ENCODE measurements at places on chromosomes 7 and 10.

- DNase-seq = no peak
Observed at GRCh38 chr10:34813626-34814222, 1.4 kb downstream of the PARD3 start.

GRCh38 chr7:114567416-114567815 lies 152.8 kb downstream of the FOXP2 start:
- DNase-seq = no peak

DNA sequence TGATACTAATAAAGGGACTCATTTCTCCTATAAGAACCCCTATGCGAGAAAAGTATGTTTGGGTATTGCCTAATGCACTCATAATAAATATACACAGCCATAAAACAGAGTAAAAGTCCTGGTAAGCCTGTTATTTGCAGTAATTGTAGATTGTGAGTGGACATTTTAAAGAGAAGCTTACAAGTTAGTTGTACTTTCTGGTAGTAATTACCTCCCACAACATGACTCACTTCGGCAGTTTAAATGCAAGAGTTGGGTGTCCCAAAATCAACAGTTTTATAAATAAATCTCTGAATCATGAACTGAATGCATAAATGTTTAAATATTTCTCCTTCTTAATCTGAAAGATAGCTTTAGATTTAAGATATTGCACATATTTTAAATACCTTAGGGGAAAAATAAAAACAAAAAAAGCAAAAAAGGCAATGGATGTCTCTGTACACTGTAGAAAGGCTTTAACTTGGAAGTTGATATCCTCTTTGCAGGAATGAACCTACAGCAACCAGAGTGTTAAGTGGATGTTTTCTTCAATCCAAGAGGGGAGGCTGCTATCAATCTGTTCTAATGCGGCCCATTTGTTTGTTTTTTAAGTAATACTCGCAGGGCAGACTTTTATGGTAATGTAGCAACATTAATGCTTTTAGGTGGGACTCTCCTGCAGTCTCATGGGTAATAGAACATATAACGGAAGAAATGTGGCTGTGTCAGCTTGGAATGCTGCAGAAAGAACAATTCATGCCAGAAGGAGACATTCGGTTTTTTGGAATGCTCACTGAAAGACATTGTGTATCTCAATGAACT lies 57.3 kb upstream of the ZEB1 start:
- no peak for DNase-seq

GRCh38 chr10:70652761-70653657 lies 19.3 kb upstream of the ADAMTS14 start:
- DNase-seq = no peak

GRCh38 chr7:66323114-66323796 lies 118.1 kb downstream of the TPST1 start:
- DNase-seq = no peak

- DNase-seq = no peak
Observed at GRCh38 chr10:13351340-13351915, 3.3 kb upstream of the SEPHS1 start.

DNA sequence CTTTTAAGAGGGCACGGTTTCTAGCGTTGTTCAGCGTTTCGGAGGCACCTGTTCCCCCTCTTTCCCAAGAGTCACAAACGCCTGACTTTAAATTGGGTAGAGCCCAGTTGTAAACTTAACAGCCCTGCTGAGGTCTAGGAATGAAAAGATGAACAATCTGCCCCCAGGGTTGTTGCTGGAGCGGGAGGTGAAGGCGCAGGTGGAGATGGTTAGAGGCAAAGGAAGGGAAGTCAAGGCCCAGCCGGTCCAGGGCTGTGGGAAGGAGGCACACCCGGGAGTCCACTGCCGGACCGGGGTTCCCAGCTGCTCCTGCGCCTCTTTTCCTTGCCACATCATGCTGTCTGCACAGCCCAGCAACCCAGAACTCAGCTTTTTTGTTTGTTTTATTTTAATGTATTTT lies 770 bp downstream of the PRXL2A start:
- DNase-seq = no peak

GRCh38 chr7:7519056-7519455 lies 16.6 kb downstream of the COL28A1 start:
- no peak for DNase-seq

DNA sequence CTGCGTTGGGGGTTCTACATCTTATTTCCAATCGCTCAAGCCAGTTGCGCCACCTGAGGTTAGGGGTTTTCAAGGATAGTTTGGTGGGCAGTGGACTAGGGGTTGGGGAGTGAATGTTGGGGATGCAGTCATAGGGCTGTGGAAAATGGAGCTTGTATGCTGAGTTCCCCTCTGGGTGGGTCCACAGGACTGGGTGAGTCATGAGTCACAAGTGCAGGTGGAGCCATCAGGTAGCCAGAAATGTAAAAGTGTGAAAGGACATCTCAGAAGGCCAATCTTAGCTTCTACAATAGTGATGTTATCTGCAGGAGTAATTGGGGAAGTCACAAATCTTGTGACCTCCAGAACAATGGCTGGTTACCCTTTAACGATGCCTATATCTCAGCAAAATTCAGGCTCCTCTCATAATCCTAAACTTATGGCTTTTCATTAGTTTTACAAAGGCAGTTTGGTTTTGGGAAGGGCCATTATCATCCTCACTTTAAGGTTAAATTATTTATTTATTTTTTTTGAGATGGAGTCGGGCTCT lies 18.0 kb upstream of the MKRN1 start:
- no peak for DNase-seq

DNA sequence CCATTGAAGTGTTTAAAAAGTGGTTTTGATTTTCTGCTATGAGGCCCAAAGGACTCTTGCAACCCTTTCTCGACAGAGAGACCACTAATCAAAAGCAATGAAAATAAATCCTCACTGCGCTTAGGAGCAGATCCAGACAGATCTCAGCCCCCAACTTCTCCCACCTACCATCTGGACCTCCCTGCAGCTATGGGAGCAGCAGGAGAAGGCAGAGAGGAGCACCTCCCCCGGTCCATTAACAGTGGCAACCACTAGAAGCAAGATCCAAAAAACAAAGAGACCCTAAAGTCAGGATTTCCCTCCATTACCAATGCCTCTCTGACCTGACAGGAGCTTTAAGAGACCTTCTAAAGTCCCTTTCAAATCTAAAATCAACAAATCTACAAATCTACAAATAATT lies 99.0 kb upstream of the LSM8 start:
- no peak for DNase-seq

GRCh38 chr7:135716677-135717238 lies 11.2 kb downstream of the SLC13A4 start:
- no peak for DNase-seq

DNA sequence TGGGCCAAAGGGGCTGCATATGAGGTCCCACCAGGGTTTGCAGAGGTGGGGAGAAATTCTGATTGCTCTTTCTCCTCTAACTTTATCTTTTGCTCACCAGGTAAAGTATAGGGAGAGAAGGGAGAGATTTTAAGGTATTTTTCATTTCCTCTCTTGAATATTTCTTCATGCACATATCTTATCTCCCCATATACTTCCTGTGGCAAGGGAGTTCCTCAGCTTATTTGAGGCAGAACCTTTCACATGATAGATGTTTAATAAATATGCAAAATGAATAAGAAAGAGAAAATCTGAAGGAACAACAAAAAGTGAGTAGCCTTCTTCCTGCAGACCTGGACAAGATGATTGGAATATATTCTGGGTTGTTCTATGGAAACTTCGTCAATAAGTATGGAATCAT lies 67.4 kb upstream of the PDCD4 start:
- no peak for DNase-seq

GRCh38 chr7:38839851-38840250 lies 69.1 kb downstream of the VPS41 start:
- no peak for DNase-seq

- DNase-seq = no peak
Observed at GRCh38 chr10:11714750-11715365, 27.3 kb upstream of the ECHDC3 start.

- DNase-seq = no peak
Observed at GRCh38 chr10:18254086-18254485, 113.9 kb downstream of the CACNB2 start.

DNA sequence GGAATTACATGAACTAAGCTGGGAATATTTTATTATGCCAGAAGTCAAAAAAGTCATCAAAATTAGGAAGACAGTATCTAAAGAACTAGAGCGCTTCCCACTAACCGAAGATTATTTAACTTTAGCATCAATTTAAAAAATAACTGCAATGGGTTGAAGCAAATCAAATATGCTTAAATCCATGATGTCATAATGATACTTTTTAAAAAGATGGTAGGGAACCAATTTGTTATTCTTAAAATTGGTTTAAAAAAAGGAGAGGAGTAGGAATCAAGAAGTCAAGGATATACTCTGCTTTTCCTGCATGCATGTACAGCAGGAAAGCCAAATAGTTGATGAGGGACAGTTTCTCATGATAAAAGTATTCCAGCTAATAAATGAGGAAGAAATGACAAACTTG lies 3.2 kb upstream of the ASAH2 start:
- no peak for DNase-seq

GRCh38 chr7:138137423-138138171 lies 61.3 kb downstream of the AKR1D1 start:
- DNase-seq = no peak

DNA sequence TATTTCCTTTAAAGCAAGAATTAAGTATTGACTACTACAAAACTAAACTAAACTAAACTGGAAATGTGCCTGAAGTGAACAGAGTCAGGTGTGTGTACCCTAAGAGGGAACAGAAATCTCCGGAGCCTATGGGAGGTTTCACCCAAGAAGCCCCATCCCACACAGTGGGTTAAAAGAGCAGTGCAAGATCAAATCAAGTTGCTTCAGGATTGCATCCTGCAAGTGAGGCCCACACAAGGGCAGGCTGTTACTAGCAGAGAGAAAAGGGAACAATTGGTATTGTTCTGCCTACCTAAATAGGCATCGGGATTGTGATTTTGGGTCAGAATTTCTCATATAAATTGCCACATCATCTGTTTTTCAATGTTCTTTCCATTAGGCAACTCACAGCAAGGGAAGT lies 113.3 kb upstream of the CDC14C start:
- DNase-seq = no peak

DNA sequence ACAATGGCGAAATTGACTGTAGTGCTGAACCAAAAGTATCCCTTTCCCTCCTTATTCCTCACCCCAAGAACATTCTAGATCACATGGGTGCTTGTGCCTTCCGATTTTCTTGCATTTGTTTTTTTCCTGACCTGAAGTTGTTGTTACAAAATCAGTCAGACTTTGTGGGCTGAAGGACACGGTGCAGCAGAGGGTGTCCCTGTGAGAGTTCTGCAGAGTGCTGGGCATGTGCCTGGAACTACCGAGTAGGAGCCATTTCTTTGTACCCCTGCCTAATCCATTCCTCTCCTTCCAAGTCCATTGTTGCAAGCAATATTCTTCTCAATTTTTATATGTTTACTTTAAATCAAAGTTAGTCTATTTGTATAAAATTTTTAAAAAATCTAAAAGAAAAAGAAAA lies 35.3 kb upstream of the GJD4 start:
- DNase-seq = no peak

DNA sequence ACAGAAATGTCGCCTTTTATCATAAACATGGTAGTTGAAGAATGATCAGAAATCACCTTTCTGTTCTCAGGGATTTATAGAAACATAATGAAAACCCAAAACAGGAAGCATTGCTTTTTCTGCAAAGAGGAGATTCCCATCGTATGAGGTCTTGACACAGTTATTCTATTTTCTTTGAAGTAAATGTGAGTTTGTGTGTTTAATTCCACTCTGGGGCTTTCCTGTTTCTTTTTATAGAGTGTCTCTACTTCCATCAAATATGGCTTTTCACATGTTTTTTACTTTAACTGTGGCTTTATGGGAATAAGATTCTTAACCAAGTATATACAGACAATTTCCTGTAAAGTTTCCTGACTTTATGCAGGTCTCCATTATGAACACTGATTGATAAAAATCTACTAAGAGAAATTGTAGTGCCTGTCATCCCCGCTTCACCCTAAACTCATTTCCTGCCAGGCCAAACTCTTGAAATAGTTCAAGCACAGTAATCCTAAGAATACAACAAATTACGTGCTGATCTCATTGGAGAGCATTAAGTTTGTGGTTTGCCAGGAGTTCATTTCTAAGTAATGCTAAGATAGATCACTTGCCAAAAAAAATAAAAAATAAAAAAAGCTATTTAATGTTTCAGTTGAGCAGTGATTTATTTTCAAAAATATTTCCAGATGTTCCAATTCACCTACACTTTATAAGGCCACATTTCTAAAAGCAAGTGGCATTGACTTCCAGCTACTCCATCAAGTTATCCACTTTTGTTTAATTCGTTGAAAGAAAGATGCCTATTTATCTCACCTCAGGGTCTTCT lies 52.2 kb upstream of the SEC61G start:
- no peak for DNase-seq

GRCh38 chr10:116716381-116716780 lies 26.0 kb downstream of the HSPA12A start:
- DNase-seq = no peak

DNA sequence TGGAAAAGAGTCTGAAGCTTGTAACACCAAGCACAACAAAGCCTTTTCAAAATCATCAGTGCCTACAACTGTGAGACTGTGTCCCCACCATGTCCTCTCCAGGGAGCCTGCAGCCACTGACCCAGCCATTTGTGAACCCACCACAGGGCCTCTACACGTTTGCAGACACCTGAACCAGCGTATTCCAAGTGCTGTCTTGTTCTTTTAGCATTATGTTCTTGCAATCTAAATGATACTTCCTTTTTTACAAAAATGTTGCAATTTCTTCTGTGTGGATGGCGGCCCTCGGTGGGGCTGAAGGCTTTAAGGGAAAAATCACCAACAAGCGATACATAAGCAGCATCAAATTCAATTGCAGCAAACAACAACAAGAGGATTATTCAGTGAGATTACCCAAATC lies 403.2 kb upstream of the MGMT start:
- no peak for DNase-seq

- DNase-seq = no peak
Observed at GRCh38 chr10:13115832-13116803, 16.2 kb downstream of the OPTN start.

DNA sequence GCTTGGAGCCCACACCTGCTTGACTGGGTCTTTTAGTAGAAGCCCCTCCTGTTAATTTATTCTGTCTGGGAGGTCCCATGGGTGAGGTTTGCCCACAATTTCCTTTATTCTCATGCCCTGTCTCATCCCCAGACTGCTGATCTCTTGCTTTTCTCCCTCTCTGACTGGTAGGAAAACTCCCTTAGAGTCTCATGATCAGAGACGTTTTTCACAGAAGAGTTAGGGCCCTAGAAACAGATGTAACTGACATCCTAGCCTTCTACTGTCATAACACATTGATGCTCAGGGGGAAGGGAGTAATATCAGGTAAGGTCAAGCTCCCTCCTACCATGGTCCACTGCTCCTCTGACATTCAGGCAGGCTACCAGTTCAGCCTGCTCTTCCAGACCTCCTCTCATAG lies 43.7 kb upstream of the WASL start:
- DNase-seq = no peak

- DNase-seq = no peak
Observed at GRCh38 chr10:62696798-62697197, 107.7 kb upstream of the ADO start.

- no peak for DNase-seq
Observed at GRCh38 chr10:51471271-51471670, 228.1 kb downstream of the CSTF2T start.
